ENCODE measurements at places on chromosomes 7 and 10.

GRCh38 chr7:22117222-22117621 lies 171.5 kb upstream of the CDCA7L start:
- DNase-seq: no peak

GRCh38 chr7:94656658-94656924 lies 658 bp upstream of the SGCE start:
- no peak for DNase-seq

DNA sequence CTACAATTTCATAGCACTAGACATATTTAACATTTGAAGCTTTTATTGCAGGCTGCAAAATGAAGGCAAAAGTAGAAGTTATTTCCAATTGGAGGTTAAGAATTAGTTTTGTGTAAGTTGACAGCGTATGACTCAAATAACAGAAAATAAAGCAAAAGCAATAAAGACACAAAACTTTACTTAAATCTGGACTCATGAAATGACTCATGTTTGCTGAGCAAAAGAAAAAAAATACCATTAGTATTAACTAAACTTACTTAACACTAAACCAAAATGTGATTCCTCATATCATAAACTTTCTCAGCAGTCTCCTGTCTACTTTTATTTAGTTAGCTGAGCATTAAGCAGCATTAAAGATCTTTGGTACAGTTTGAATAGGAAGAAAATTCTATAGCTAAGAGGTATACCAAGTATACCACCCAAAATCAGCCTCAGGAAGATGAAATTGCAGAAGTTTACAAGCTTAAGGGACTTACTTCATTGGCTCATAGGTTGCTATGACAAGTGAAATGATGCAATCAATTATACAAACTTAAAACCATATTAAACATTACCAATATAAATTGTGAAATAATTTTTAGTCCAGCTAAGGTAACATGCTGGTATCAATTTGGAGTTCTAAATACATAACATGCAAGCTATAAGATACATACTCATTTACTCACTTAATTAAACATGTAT lies 1131.4 kb downstream of the XPNPEP1 start:
- DNase-seq: no peak

DNA sequence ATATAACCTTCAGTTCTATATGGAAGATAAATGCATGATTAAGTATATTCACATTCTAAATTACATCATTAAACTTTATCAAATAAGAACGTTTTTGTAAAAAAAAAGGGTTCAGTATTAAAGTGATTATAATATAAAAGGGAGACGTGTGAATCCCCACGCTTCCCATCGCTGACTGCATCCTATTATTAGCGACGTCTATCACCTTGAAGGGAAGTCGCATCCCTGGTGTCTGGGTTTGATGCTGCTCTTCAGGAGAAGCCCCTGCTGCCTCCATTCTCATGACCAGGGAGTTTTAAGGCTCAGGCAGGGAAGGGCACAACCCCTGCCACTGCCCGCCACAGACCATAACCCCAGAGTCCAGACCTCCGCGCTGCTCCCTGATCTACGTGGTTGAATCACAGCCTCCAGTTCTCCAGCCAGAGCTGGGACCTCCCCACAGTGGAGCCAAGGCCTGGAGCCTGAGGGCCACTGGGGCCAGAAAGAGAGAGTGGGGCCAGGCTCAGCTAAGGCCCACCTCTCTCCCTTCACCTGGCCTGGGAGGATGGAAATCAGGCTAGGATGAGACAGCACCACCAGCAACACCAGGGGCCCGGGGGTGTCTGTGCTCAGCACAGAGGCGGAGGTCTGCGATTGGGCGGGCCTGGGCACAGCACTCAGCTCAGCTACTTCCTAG lies 130.6 kb downstream of the TCERG1L start:
- DNase-seq: no peak

DNA sequence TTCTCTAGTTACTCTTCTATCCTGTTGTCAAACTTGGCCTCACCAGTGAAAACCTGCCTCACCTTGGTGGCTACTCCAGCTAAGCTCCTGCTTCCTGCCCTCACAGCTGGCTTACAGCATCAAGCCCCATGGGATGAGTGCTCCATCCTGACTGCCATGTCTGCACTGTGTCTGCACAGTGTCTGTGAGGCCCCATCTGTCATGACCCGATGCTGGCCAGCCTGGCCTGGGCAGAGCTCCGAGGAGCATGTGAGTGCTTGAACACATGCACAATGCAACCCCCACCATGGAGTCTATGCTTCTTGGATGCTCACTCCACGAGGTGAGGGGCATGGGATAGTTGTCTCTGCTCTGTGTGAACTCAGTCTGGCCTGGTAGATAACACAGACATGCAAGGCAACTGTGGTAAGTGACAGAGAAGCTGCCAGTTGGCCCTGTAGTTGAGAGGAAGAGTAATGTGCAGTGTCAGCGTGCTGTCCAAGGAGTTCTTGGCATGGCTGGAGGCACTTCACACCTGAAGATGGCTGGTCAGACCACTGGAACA lies 207.1 kb upstream of the ZNF32 start:
- no peak for DNase-seq

DNA sequence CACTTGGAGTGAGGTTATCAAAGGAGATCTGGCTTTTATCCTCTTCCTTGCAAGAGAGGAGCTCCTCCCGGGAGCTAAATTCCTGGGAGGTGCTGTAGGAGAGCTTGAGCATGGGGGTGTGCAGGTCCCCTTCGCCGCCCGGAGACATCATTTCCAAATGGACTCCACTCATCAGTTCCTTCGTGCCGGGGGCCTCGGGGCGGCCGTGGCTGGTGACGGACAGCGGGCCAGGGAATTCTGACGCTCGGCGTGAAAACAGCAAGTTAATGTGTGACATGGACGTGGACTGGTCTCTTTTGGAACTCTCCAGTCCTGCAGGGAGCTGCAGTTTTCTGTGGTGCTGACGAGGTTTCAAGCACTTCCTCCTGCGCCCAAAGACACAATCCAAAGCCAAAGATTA lies 45.7 kb upstream of the NMT2 start:
- DNase-seq: no peak

- no peak for DNase-seq
Measured at GRCh38 chr7:50790381-50790780, 7.7 kb upstream of the GRB10 start.

DNA sequence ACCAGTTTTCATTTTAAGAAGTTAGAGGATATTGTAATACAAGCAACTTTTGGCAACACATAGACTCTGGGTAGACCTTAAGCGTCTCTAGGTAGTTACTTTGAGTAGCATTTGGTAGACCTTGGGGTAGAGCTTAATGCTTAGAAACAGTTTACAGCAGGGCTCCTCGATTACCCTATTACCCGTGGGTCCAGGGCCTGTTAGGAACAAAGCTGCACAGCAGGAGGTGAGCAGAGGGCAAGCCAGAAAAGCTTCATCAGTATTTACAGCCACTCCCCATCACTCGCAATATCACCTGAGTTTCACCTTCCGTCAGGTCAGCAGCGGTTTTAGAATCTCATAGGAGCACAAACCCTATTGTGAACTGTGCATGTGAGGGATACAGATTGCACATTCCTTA lies 173.5 kb downstream of the TSPAN12 start:
- DNase-seq: no peak

DNA sequence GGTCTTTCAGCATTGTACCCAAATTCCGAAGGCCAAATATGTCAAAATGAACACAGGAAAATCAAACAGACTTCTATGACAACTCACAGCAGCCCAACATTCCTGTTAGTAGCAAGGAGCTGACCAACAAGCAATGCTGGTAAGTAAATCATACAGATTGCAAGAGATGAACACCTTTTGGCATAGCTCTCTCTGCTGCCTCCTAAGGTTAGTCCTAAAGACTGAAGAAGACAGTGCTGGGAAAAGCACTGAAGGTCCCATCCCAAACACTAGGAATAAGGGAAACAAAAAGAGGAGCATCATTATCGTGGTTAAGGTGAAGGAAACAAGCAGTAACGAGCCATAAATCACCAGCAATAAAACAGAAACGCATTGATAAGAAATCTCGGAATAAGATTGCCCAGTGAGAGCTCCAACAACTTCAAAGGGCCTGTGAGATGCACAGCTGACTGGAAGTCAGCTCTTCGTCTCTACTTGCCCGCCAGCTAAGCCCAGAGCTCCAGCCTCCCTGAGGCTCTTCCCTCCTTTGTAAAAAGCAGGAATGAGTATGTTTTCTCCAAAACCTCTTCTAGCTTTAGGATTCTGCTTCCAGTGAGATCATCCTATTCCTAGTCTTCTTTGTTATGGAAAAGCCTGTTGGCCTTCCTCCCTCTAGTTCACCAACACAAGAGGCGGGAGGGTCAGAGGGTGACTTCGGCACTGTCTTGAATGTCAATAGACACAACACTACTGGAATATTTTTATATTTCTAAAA lies 15.3 kb downstream of the NUDT5 start:
- DNase-seq: no peak
